GM06990 (cell line): ENCODE measurements at places on chromosomes 1 and 21.

DNA sequence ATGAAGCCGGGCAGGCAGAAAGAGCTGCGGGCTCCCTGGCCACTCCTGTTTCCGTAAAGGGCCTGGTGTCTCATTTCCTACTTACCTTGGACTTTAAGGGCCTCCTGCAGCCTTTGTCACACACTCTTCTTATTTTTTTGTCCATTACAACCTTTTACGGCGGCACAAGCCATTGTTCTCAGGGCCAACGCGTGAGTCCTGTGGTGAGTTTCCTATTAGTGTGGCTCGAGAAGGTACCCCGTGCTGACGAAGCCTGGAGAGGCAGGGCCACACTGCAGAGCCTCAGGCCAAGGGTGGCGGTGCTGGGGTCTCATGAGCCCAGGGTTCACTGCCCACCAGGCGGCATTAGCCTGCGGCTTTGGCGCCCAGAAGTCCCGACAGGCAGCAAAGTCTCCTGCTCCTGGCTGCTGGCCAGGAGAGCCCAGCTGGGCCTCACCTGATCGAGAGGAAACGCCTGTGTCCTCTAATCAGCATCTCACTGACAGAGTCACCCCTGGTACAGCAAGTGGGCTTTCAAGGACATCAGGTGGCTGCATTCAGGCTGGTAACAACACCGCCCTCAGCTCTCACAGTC is 62.0 kb downstream of the SIK1 start:
- no peak for DNase-seq

- DNase-seq = no peak
Observed at GRCh38 chr1:165877411-165877810, 50.0 kb downstream of the UCK2 start.

DNA sequence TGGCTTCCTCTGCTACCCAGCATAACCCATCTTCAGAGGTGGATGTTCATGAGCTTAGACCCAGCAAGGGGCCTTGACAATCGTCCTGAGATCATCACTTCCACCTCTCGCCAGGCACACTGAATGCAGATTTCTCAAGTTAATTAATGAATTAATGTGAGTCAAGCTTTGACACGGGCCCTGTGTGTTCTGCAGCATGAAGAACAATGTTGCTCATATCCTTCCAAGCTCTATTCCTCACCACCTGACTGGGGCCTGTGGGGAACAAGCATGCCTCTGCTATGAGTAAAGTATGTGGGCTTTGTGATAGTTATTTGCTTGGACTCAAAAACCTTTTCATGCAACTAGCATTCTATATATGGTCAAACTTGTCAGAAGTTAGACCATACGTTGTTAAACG is 122.0 kb downstream of the SEC16B start:
- no peak for DNase-seq

GRCh38 chr1:53315456-53316423 is 12.1 kb downstream of the LRP8 start:
- DNase-seq = no peak

DNA sequence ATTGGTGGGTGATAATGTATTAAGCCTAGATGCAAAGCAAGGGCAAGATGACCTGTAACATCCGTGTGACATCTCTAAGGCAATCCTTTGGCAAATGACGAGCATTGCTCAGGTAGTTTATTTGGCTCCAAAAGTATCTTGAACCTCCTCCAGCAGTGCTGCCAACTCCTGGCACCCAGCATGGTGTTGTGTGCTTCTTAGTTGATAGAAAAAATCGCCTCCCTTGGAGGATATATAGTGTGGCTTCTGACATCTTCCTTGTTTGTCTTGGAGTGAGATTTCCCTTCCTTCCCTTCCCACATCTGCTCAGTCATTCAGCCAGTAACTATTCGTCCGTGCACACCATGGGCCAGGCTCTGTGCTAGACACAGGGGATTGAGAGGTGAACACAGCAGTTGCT is 121.8 kb downstream of the TOMM20 start:
- DNase-seq = no peak

DNA sequence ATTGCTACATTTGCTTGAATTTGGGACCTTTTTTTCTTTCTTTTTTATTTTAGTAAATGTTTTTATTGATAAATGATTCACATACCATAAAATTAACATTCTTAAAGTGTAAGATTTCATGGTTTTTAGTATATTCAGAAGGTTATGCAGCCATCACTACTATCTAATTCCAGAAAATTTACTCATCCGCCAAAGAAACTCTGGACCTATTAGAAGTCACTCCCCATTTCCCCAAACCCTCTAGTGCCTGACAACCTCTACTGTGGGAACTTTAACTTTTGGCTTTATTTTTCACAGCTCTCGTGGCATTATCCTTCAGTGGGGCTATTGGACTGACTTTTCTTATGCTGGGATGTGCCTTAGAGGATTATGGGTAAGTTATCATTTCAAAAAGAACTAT is 4.5 kb downstream of the LEPR start:
- no peak for DNase-seq

DNA sequence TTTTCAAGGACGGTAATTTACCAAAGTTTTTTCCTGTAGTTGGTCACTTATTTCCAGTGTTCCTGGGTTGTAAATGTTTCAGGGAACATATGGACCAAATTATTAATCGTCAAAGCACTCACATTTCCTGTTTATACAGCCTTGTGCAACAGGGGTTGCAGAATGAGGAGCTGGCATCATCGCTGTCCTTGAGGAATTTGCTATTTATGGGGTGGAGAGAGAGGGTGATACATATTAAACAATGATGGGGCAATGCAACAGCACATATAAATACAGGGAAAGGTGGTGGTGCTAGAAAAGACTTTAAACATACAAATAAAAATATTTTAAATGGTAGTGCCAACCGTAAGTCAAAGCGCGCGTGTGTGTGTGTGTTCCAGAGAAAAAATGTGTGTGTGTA is 369.8 kb downstream of the NPHP4 start:
- no peak for DNase-seq

GRCh38 chr1:241560146-241560848 is 28.1 kb downstream of the KMO start:
- no peak for DNase-seq

DNA sequence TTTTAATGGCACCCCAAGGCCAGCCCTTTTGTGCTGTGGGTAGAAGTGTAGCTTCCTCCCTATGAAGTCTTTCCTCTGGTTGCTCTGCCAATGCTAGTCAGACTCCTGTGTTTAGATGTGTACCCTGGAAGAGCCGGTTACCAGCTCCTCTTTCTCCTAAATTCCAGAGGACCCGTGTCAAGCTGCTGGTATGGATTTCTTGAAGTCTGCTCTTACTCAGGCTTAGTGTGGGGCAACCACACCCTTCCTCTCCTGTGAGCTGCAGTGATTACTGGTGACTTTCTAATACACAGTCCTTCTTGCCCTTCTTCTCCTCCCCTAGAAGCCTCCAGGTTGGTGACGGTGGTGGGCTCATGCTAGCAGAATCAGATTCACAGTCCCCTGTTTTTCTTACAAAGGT is 74.1 kb upstream of the AKT3 start:
- DNase-seq = no peak

GRCh38 chr1:174358344-174358743 is 89.4 kb upstream of the GPR52 start:
- DNase-seq = no peak

GRCh38 chr1:19066874-19067181 is 110.4 kb upstream of the IFFO2 start:
- DNase-seq = no peak

DNA sequence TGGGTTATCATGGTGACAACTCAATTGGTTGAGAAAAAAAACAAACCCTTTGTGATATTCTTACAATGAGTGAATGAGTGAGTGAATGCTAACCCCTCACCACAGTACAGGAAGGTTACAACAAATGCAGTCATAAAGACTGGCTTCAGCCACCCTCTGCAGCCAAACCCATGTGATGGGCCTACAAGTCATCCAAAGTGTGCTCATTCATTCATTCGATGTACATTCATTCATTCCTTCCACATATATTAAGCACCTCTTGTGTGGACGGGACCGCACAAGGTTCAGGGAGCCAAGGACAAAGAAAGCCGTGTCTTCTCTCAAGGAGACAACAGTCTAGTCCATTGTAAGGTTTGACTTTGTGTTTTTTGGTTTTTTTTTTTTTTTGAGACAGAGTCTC is 49.4 kb downstream of the WDR4 start:
- no peak for DNase-seq

- no peak for DNase-seq
Observed at GRCh38 chr1:228972576-228972975, 237.3 kb downstream of the RHOU start.

DNA sequence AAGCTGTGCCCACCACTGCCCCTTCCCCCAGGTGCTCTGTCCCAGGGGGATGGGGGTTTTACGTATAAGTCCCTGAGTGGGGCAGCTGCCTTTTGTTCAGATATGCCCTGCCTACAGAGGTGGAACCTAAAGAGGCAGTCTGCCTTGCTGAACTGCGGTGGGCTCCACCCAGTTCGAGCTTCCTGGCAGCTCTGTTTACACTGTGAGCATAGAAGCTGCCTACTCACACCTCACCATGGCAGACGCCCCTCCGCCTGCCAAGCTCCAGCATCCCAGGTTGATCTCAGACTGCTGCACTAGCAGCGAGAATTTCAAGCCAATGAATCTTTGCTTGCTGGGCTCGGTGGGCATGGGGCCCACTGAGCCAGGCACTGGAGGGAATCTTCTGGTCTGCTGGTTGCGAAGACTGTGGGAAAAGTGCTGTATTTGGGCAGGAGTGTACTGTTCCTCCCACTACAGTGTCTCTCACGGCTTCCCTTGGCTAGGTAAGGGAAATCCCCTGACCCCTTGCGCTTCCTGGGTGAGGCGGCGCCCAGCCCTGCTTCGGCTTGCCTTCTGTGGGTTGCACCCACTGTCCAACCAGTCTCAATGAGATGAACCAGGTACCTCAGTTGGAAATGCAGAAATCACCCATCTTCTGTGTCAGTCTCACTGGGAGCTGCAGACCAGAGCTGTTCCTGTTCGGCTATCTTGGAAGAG is 17.6 kb upstream of the RWDD3 start:
- DNase-seq = no peak

GRCh38 chr1:98059620-98060019 is 138.8 kb upstream of the DPYD start:
- DNase-seq = no peak

GRCh38 chr1:172670316-172670715 is 11.4 kb downstream of the FASLG start:
- no peak for DNase-seq

DNA sequence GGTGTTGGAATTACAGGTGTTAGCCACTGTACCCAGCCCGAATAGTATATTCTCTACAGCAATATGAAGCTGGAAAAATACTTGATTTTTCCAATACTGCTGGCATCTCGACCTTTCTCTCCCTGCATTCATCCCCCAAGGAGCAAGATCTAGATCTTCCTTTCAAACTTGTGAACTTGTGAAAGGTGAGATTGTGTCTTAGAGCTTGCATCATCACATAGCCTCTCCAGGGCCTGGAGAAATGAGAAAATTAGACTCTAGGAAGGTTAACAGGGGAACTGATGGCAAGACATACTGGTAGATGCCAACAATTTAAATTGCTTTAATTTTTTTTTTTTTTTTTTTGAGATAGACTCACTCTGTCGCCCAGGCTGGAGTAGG is 2.1 kb downstream of the PRUNE1 start:
- no peak for DNase-seq

DNA sequence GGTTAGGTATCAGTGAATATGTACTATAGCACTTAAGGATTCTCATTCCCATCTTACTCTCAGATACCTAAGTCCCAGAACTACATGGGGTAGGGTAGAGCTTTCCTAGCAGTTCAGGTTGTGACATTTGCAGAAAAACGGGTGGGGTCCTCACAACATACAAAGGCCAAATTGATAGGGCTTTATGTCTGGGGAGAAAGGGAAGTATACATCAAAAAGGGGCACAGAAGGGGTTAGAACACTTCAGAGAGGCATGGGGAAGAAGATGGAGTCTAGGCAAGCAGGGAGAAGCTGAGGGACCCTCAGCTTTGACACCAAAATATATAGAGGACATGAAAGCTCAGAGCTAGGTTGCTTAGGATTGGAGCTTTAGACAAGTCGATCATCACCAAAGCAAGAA is 3.6 kb downstream of the UROD start:
- DNase-seq = no peak

- no peak for DNase-seq
Observed at GRCh38 chr1:225771661-225772322, 5.8 kb upstream of the SRP9 start.
